ENCODE measurements at places on chromosomes 12 and 14. TPM values are rescaled to one million over a fixed set of nuclear protein-coding genes. Genes with fewer than 3 reads are reported as not detected.

DNA sequence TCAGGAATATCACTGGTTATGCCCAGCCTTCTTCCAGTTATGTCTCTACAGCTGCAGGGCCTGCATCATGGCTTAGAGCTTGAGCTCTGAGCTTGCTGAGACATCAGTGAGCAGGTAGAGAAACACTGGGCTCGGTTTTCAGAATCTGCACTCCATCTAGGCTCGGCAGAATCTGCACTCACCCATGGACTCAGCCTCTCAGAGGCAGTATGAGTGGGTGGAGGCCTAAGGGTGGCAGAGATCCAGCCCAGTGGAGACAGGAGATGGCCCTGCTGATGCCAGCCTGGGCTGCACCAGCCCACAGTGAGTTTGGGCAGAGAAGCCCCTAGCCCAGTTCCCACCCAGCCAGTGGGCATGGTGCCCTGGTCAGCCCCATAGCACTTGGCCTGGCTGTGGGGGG is 12.8 kb downstream of the KRT80 start:
- no peaks in the 10 kb centered on the region for H3K36me3 ChIP-seq
- no peak for DNase-seq
- H3K4me3 ChIP-seq, result no peak overlapping the region
- H3K4me1 ChIP-seq, result peaks cover 4% of the 10 kb centered on the region
- H3K27me3 ChIP-seq, result peaks cover 32% of the 10 kb centered on the region

GRCh38 chr12:46209914-46210872 is 58.6 kb downstream of the SLC38A1 start:
- DNase-seq, result no peak
- no peak overlapping the region for H3K4me3 ChIP-seq
- H3K4me1 ChIP-seq, result peaks cover 18% of the 10 kb centered on the region

The GUCY2C gene
- total RNA-seq, result 1.2 TPM

The NEUROD4 gene
- total RNA-seq, result not detected

The ACSM4 gene
- total RNA-seq, result not detected

All from progenitor cell of endocrine pancreas (in vitro differentiated cells).